ENCODE measurements at places on chromosomes 7 and 10.

GRCh38 chr10:110802551-110803238 is 69.0 kb upstream of the PDCD4 start:
- peak; percentile 83 for DNase-seq

- DNase-seq = peak; percentile 22
These were observed 4.2 kb upstream of the RPEL1 start for GRCh38 chr10:103241262-103242011.

DNA sequence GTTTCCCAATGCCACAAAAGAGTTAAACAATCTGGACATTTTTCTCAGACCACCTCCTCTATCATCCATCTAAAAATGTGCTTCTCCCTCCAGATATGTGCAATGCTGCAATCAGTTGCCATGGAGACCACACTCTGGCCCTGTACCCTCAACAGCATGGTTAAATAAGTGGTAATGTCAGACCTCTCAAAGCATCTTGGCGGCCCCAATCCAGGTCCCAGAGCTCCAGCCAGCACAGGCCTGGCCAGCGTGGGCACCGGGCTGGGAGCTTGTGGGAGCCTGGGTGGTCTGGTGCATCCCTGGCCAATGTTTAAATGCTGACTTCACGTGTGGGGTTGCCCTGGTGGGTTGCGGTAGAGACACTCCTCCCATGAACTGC is 362.9 kb upstream of the ZNF32 start:
- DNase-seq = no peak

GRCh38 chr10:96025566-96025965 is 17.8 kb upstream of the CCNJ start:
- DNase-seq = no peak

DNA sequence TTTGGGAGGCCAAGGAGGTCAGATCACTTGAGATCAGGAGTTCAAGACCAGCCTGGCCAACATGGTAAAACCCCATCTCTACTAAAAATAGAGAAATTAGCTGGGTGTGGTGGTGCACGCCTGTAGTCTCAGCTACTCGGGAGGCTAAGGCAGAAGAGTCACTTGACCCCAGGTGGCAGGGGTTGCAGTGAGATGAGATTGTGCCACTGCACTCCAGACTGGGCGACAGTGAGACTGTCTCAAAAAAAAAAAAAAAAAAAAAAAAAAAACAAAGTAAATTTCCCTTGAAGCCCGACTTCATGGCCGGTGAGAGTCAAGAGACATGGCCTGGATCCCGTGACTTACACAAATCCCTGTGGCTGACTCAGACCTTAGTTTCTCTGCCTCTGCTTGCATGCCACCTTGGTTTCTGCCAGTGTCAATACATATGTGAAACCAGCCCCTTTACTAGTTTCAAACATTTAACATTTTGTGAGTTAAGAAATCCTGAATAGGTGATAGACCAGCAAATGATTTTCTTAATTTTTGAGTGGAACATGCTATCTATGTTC is 62.8 kb downstream of the ZEB1 start:
- DNase-seq = no peak

GRCh38 chr7:21169667-21170580 is 258.0 kb upstream of the SP4 start:
- no peak for DNase-seq

- no peak for DNase-seq
These were observed 220.2 kb downstream of the JAZF1 start for GRCh38 chr7:27960415-27960814.

Measured in left cardiac atrium (tissue), 4 donors.